Stimulated activated CD4-positive, alpha-beta T cell treated with anti-CD3 and anti-CD28 coated beads, Interleukin-4, amount 100 ng/mL, for 24 hours (primary cell): ENCODE measurements at places on chromosomes 6 and 20.

- no peak for DNase-seq
These were observed 303.5 kb upstream of the TSHZ2 start for GRCh38 chr20:52668626-52669025.

- no peak for DNase-seq
These were observed 194.8 kb downstream of the SLC24A3 start for GRCh38 chr20:19407196-19407595.

DNA sequence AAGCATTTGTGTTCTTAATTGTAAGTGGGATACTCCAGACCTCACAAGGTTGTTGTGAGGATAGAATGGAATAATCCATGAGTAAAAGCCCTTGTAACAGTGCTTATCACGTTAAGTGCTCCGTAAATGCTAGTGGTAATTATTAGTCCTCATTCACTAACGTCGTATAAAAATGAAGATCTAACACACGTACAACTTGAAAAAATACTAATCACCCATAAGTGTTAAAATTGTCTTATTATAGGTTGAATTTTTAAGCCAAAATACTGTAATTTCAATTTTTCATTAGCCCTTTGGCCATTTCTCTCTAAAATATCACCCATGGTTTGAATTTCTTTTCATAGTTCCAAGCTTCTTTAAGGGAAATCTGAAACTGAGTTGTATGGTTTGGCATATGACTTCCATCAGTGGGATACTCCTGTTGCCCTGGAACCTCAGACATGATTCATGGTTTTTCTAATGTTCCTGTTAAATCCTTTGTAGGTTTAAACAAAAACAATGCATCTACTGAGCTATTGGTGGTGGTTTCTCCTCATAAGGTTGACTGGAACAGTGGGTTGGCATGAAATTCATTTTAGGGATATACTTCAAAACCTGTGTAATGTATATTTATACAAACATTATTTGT, 19.1 kb downstream of the XRN2 start:
- DNase-seq: no peak

DNA sequence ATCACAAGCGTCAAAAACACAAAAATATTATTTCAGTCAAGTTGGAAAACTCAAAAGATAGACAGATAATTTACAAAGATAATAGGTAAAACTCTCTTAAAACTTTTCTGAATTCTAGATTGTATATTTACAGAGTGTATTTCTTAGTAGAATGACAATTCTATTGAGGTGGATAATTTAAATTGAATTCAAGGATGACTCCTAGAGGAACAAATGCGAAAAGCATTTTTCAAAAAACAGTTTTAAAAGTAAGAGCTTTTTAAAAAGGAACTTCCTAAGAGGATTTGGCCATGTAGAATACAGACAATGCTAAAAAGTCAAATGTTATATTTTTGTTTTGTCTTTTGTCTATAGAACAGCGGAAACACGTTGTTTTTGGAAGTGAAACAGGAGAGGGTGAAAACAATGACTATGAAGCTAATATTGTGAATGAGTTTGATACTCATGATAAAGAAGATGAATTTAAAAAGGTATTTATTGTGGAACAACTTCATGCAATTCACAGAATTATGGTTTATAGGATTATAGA, 90.1 kb downstream of the DNAH8 start:
- DNase-seq: no peak

DNA sequence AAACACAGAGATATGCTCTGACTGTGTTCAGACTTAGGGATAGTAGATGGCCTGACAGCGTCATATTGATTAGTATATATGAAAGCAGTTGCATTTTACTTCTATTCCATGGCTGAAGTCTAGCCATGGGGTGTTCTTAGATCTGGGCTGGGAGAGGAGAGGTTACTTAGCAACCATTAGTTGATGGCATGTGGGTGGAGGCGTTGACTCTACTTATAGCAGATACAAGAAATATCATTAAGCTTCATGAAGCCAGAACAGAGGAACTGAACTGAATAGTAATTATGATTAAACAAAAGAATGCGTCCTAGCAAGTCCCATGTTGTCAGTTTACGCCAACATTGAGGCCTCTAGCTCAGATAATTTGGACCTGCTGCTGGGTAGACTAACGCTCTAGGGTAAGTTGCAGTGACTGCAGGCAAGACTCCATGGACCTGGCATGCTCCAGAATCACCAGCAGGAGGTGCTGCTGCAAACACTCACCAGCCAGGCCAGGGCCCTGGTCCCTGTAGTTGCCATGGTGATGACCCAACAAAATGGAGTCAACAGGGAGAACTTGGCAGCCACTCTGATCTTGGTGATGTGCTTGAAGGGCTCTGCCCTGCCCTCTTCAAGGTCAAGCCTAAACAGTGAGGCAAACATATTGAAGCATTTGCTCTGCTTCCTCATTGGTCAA, 477.3 kb downstream of the PREX1 start:
- no peak for DNase-seq

DNA sequence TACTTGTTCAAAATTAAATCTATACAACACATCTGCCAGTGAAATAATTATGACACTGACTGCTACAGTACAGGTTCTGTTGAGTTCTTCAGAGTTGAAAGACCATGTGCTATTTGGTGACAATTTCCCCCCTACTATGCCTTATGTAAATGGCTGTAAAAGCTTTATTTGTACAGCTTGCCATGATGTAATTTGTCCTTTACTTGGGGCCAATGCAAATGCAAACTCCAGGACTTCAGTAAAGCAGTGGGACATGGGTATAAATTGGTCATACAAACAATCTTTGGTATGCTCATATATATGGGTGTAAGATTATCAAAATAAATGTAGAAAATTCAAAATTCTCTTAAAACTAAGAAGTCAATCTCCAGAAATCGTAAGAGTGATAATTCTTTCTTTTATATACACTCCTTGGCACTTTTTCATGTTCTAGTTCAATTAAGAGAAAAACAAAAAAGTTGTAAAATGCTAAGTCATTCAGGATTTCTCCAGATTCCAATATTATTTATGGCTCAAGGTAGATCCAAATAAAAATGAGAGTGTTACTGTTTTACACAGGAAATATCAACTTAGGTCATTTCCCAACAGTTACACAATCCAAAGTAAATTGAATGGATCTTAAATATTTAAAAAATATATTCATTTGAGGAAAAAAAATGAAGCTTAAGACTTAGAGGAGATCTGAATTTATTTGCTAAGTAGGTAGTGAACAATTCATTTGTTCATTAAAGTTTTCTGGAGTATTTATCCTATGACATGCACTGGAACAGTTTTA, 1310.5 kb upstream of the CITED2 start:
- no peak for DNase-seq

- DNase-seq: no peak
These were observed 71.5 kb downstream of the LYRM2 start for GRCh38 chr6:89566930-89567629.

DNA sequence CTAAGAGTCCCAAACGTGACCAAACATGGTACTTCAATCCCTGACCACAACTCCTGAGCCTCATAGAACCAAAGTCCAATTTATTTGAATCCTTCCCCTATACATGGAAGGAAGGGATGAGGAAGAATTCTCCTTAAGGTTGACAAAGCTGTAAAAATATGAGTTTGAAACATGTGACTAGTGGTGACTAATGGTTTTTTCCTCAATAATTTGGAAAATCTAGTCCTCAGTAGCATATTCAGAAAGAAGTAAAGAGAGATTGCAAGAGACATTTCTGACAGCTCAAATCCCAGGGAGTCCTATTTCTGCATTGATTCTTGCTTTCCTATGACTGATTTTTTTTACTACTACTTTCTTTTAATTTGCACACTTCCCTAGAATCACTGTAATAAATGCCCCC, 443.7 kb downstream of the FRK start:
- DNase-seq: no peak

DNA sequence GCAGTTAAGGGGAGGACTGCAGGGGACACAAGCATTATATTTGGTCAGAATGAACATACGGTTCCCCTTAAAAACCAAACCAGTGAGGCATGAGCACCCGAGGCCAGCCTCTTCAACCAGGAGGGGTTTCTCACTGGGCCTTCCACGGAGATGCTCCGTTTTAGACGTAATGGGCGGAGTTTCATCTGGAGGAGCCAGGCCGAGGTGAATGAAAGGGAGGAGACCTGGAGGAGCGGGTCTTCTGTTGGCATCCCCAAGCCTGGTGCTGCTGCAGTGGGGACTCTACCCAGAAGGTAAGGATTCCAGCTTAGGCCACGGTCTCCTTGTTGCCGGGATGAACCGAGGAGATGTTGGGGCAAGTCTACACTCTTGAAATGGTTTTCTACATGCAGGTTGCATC, 47.4 kb downstream of the ADNP start:
- DNase-seq: no peak
